ENCODE measurements at places on chromosomes 7 and 10.
A peak's percentile ranks its signal among the peaks of the same experiment; 100 is the strongest.

DNA sequence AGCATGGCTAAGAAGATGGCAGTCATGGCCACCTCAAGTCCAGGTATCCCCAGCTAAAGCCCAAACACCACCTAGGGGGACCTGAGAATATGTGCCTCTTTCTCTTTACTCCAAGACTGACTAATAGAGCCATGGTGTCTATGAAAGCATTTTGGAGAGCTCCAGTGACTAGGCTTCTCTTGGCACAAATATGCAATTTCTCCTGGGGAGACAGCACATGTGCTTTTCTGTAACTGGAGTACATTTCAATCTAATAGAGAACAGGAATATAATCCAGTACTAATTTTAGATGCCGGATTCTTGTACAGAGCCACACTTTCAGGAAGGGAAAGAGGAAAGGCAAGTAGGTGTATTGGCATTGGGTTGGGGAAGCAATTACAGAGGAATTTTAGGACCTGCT is 260.1 kb downstream of the BMPER start:
- DNase-seq = no peak

- no peak for DNase-seq
These were observed 1.0 kb downstream of the PSMC2 start for GRCh38 chr7:103348452-103348851.

- DNase-seq = no peak
These were observed 24.0 kb downstream of the MPP7 start for GRCh38 chr10:28278842-28279241.

- no peak for DNase-seq
These were observed 9.0 kb downstream of the GTF2IRD1 start for GRCh38 chr7:74462707-74463100.

- DNase-seq = no peak
These were observed 695.6 kb downstream of the PARD3 start for GRCh38 chr10:34119456-34119855.

DNA sequence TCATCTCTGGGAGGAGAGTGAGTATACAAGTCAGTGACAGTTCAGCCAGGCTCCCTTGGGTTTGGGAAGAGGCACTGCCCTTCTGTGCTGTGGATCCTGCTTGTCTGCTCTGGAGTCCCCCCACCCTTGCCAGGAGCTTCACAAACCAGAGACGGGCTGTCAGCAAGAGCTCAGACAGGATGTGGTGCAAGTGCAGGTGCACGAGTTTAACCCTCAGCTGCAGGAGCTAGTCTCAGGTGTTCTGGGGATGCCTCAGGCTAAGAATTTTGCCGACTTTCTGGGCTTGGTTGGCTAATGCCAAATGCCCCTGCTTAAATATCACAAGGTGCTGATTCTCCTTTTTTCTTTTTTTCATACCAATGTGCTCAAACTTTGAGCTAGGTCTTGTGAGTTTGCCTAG is 22.3 kb downstream of the ZNF783 start:
- DNase-seq = peak; percentile 22

DNA sequence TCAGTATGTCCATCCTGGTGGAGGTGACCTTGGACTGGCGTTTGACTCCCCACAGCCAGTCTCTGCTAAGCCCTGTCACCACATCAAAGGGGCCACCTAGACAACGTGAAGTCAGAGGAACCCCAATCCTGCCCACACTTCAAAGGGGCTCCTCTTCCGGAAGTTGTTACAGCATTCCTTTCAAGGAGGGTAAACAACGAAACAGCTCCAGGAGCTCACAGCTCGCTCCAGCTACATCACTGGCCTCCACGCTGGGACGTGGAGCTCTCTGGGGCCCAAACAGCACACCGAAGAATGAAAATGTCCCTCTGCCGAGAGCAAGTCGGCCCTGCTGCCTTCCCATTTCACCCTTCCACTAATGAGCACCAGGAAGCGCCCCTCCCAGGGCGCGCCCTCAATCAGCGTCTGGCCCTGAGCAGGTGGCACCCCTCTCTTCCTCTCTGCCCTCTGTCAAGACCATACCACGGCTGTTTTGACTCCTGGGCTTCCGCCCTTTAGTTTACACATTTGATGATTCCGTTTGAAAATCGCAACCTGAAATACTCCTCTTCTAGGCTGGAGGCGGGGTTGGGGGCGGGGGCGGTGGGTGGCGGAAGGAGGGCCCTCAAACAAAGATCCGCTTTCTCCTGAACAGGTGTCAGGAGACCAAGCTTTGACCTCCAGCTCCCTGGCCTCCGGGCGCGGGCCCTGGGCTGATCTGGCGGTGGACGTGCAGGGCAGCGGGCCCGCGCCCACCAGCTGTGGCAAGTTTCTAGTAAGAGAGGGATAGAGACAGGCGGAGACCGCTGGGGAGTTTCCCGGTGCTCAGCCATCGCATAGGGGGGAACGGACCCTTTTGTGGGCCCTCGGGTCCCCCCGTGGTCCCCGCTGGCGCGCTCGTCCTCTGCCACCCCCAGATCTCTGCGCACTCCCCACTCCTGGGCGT is 53.1 kb upstream of the KDM7A start:
- DNase-seq = peak; percentile 45

DNA sequence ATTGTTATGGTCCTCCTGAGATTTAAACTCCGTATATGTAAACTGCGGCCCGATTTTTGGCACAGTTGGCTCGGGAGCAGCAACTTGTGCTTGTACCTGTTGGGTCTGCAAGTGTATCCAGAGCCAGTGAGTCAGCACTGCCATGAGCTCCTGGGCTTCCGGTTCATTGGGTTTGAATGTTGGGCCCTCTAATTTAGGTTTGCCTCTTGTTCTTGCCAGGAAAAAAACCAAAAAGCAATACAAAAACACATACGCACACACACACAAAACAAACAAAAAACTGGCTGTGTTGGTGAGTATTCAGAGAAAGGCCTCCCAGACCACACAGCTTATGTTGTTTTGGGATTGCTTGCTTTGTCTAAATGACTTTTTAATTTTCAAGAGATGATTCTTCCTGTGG is 26.3 kb downstream of the SND1 start:
- no peak for DNase-seq

- DNase-seq = no peak
These were observed 265.7 kb upstream of the IMMP2L start for GRCh38 chr7:111827863-111828504.

DNA sequence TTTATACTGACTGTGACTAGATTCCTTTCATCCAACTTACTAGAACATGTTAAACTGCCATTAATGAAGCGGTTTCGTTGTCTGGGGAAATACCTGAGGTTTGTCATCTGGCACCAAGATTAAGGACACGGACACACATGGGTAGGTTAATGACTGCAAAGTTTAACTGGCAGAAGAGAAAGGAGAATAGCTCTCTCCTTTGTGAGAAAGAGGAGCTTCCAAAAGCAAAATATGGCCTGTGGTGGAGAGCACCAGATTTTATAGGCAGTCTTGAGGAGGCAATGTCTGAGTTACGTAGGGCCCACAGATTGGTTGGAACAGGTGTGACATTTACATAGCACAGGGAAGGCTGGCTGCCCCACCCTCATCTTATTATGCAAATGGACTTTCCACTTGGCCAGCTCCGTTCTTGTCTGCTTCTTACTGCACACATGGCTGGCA is 1193.0 kb upstream of the CELF2 start:
- no peak for DNase-seq

DNA sequence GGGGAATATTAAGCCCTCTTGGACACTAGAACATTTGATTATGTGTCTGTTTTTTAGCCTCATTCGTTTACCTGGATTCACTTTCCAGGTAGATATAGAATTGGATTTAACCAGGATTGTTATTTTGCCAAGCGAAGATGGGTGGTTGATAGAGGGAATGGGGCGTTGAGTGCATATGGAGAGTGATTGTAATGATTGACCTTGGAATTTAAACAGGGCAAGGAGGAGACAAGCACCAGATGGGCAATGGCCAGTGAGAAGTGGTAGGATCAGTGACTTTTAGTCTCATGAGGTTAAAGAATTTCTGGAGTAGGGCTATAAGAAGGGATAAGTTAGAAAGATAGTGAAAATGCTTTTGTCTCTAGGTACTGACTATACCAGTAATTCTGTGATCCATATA is 211.2 kb upstream of the CSTF2T start:
- DNase-seq = no peak

GRCh38 chr7:17094963-17095574 is 203.4 kb upstream of the AHR start:
- no peak for DNase-seq

GRCh38 chr10:58721601-58722281 is 209.1 kb downstream of the BICC1 start:
- DNase-seq = no peak

DNA sequence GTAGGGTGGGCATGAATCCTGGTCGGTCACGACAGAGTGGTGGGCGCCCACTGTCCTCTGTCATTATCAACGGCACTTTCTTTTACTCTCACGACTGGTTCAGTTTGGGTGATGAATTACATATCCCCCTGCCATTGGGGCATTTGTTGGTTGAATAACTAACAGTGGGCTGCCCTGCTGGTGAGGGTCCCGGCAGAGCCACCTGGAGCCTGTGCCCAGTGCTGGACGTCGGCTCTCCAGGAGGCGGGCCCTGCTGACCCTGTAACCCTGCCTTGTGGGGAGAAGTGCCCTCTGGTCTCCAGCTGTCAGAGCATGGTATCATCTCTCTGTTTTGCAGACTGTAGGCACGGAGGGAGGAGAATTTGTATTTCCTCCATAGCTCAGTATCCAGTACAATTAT is 199.1 kb downstream of the GLRX3 start:
- no peak for DNase-seq
